ENCODE measurements at places on chromosomes 4 and X.

DNA sequence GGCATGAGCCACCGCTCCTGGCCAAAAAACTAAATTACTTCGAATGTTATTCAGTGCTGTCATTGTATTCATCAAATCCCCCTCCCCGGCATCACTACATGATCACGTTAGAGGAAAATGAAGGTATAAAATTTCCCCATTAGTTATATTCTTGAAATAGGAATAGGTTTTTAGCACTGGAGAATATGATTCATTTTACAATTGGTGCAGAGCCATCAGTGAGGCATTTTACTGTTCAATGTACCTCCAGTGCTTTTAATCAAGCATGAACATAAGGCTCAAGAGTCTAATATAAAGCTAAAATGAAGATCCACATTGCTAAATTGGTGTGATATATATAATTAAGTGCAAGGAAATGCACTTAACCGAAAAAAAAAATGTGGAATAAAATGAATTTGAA lies 18.3 kb downstream of the KLF3 start:
- no peak for DNase-seq

GRCh38 chr4:117491516-117491915 lies 406.1 kb upstream of the TRAM1L1 start:
- DNase-seq, result no peak

DNA sequence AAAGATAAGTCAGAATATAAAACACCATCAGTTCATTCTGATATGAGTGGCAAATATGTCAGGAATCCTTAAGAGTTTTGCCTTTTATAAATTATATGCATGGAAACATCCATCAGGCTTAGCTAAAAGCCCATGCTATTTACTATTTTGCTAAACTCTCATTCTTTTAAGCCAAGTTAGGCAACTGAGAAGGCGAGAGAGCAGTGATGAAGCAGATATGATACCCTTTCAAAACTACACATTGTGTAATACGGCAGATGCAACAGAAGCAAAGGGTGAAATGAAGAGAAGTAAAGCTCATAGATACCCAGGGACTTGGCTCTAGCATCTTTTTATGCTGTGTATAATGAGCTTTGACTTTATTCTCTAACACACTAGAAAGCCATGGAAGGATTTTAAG lies 95.8 kb downstream of the SLIT2 start:
- no peak for DNase-seq

DNA sequence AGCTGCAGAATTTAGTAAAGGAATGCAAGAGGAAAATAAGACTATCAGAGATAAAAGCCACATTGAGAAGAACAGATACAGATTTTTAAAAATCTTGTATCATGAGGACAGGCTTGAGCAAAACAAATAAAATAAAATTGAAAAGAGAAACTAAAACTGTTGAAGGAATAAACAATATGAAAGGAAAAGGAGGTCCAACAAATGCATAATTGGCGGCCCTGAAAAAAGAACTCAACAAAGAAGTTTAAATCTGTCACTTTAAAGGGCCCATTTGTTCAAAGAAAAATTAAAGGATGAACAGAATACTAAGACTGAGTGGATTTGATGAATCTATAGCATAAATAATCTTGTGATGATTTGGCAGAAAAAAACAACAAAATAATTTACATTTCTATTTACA lies 36.5 kb downstream of the TMPRSS11B start:
- no peak for DNase-seq

DNA sequence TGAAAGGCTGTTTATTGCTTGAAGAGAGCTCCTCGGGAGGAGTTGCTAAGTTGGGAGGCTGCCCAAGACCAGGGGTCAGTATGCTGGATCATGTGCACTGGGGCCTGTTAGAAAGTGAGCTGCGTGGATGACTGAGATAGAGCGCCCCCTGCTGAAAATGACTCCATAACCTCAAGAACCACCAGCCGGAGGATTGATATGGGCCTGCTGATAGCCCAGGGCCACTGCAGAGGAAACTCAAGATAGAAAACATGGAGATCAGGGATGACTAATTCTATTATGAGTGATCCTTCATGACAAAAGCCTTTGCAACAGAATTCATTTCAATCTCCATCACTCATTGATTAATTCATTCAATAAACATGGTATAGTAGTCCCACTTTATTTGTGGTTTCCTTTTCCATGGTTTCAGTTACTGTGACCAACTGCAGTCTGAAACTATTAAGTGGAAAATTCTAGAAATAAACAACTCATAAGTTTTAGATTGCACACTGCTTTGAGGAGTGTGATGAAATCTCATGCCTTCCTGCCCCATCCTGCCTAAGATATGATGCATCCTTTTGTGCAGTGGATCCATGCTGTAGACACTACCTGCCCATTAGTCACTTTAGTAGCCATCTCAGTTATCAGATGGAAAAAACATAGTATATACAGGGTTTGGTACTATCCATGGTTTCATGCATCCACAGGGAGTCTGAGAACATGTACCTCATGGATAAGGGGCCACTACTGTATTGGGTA lies 126.7 kb upstream of the MBNL3 start:
- peak; percentile 24 for DNase-seq

- peak; percentile 1 for DNase-seq
These were observed 85.0 kb upstream of the ZNF81 start for GRCh38 chrX:47751670-47752069.

- DNase-seq, result no peak
These were observed 128.7 kb downstream of the MSL3 start for GRCh38 chrX:11886745-11887144.

GRCh38 chrX:3262901-3263300 lies 83.6 kb downstream of the MXRA5 start:
- no peak for DNase-seq

DNA sequence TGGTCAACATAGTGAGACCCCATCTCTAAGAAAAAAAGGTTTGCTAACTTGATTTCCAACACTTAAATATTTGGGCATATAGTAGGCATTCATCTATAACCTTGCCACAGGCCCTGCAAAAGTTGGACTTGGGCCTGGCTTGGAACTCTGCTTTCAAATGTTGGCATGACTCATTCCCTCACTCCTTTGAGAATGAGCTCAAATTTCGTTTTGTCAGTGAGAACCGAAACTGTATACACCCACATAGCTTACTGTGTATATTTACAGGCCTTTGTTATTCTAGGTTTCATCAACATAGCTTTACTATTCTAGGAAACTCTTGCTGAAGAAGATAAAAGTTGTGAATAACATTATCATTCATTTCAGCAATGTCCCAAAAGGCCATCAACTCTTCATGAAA lies 88.7 kb upstream of the ELOVL6 start:
- DNase-seq, result no peak

- DNase-seq, result no peak
These were observed 309.2 kb downstream of the EVC2 start for GRCh38 chr4:5399124-5399523.

- DNase-seq, result no peak
These were observed 46.6 kb upstream of the HS6ST2 start for GRCh38 chrX:133005042-133005441.

- DNase-seq, result no peak
These were observed 398.0 kb downstream of the MAPK10 start for GRCh38 chr4:85961887-85962286.

DNA sequence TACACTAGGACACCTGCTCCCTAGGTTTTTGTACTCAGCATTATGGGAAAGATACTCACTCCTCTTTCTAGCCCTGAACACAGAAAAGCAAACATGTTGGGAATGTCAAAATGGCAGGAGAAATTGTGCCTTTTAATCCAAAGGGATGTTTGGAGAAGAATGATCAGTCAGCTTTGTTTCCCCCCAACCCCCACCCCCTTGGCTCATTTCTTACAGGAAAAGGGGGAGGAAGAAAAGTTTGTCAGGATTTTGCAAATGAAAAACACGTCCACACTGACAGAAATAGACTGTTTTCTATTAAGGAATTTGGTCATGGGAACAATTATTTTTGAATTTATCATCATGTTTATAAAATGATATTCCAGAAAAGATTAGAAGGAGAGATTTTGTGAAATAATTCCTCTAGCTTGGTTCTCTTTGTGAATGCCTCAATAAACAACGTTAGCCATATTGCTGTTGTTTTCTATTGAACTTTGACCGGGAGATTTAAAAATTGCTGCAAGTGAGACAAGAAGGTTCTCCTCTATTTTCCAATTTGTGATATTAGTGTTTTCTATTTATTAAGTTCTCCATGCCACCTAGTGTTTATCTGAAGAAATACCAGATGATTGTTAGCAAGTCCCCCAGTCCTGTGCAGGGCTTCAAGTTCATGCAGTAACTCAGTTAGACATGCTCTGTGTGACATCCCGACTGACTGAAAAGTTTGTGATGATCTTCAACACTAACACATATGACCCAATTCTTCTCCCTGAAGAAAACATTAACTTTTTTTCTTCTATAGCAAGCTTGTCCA lies 31.3 kb upstream of the TFDP3 start:
- no peak for DNase-seq

DNA sequence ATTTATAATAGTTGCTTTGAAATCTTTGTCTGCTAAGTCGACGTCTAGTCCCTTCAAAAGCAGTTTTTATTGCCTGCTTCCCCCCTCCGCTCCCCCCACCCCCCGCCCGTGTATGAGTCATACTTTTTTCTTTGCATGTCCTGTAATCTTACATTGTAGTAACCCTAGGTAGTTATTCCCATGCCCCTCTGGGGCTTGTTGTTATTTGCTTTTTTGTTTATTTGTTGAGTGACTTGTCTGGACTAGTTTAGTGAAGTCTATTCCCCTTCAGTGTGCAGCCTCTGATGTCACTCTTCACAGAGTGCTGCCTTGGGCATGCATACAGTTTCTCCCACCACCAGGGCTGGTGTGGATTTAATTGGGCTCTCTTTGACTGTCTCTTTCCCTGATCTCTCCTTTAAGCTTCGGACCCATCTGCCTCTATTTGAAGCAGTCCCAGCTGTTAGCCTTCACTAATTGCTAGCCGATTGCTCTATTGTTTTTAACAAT lies 86.2 kb downstream of the PPEF1 start:
- no peak for DNase-seq

DNA sequence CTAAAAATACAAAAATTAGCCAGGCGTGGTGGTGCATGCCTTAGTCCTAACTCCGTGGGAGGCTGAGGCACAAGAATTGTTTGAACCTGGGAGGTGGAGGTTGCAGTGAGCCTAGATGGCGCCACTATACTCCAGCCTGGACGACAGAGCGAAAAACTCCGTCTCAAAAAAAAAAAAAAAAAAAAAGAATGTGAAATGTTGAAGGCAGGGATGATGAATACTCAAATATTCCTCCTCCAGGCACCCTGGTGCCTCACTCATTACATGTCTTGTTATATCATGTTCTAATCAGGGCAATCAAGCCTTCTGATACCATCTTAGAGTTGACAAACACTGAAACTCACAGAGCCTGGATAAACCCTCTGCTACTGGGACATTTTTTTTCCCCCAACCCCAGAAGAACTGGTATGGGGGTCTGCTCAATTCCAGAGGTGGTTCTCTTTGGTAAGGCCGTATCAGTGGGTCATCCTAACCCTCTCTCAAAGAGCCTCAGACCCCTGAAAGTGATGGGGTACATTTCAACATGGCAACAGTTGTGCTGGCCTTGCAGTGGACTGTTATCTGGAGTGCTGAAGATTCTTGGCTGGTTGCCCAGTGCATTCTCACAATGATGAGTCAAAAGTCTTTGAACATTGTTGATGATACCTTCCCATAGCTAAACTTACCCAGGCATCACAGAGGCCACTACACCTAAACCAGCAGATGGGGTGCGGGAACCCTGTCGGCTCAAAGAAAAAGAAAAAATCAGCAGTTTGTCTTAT lies 2.4 kb upstream of the SH3KBP1 start:
- peak; percentile 57 for DNase-seq

- DNase-seq, result no peak
These were observed 115.0 kb downstream of the TRIML1 start for GRCh38 chr4:188254211-188254610.

GRCh38 chr4:138095378-138095777 lies 146.8 kb downstream of the SLC7A11 start:
- no peak for DNase-seq

DNA sequence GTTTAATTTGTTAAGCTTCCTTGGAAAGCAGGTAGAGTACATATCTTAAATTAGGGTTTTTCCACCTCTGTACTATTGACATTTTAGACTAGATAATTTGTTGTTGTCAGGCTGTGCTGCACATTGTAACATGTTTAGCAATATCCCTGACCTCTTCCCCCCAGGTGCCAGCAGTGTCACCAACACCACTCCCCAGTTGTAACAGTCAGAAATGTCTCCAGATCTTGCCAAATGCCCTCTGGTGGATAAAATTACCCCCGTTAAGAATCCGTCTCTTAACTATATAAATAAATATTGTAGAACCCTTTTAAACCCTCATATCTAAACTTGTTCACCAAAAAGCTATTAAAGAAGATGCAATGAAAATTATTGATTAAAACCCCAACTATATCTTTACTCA lies 161.5 kb downstream of the ARHGAP6 start:
- no peak for DNase-seq

DNA sequence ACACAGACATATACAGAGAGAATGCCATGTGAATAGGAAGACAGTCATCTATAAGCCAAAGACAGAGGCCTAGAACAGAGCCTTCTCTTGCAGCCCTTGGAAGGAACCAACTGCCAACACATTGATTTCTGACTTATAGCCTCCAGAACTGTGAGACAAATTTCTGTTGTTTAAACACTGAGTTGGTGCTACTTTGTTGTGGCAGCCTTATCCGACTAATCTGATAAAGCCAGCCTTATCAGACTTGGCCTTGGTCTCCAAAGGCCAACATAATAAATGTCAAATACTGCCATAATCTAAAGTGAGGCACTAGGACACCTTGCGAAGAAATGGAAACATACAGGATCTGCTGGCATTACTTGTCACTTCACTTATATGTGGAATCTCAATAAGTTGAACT lies 24.3 kb upstream of the PRDX4 start:
- no peak for DNase-seq

DNA sequence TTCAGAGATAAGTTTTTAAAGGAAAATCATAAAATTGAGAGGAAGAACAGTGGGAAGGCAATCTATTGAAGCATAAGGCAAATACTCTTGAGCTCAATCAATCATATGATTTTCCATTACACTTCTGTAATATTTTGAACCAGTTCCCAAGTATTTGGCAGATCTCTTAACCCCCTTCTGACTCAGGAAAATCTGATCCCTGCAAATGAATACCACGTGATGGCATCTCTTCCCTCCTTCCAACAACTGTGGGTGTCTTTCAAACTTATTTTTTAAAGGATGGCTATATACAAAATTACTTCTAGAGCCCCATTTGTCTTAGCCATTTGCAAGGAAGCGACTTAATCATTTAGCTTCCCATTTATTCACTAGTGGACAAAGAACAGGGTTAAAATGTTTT lies 41.9 kb downstream of the AMOT start:
- DNase-seq, result no peak

GRCh38 chr4:81471298-81471587 lies 464 bp downstream of the RASGEF1B start:
- no peak for DNase-seq

DNA sequence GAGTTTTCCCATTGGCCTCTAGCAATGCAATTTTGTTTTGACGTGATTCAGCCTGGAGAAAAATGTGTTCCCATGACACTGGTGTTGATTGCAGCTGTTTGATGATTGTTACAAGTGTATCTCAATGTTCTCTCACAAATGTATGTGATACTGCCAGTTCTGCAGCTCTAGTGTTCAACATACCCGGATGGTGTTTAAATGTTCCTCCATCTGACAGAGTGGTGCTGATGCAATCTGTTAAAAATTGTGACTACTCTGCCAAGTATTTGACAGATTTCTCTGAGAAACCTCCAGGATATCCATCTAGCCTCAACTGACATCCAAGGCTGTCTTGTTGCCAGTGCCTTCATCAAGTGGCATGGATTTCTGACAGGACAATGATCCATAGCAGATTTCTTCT lies 657.2 kb upstream of the DIAPH2 start:
- no peak for DNase-seq

Measured in activated CD4-positive, alpha-beta T cell treated with anti-CD3 and anti-CD28 coated beads for 4 hours (primary cell).